Pulmonary artery endothelial cell (primary cell): ENCODE measurements at places on chromosomes 5 and 9. TPM values are rescaled to one million over a fixed set of nuclear protein-coding genes. Genes with fewer than 3 reads are reported as not detected.

GRIN1 gene
- 0.04 and 0.26 TPM in 2 replicates for total RNA-seq

DNA sequence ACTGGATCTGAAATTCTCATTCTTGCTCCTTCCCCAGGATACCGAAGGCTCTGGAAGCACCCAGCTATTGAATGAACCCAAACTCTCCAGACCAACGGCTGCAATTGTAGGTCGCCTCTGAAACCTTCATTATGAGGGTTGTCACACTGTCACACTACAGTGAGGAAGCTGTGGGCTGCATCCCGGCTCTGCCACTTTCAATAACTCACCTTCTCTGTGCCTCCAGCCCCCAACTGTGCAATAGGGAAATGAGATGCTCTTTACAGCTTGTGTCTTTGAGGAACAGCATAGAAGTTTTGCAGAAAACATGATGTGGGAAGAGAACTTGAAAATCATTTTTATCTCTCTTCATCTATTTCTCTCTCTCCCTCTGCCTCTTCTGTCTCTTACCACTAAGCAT is 69.6 kb upstream of the TGFBR1 start:
- DNase-seq, result no peak

- no peak for DNase-seq
Observed at GRCh38 chr5:98109561-98110006, 663.9 kb upstream of the RGMB start.

GRCh38 chr9:32584784-32585183 is 11.8 kb upstream of the NDUFB6 start:
- DNase-seq, result no peak

SKIC3 gene
- 124 and 138 TPM in 2 replicates for total RNA-seq

- DNase-seq, result no peak
Observed at GRCh38 chr5:178115814-178116142, 2.4 kb downstream of the N4BP3 start.

GRCh38 chr5:54384356-54384933 is 71.1 kb upstream of the HSPB3 start:
- DNase-seq, result no peak

DNA sequence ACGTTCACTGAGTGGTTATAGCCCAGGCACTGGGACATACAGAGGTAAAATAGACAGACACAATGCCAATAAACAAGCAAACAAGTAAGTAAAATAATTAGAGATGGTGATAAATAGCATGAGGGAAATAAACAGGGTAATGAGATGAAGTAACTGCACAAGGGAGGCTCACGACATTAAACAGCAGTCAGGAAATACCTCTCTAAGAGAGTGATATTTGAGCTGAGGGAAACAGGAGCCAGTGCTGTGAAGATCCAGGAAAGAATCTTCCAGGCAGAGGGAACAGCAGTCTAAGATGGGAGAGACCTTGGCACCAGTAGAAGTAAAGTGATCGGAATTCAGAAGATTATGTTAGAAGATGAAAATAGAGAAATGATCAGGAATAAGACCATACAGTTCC is 279.4 kb downstream of the HINT1 start:
- no peak for DNase-seq

KCTD16 gene
- total RNA-seq, result 0.07 and 0.13 TPM in 2 replicates

DNA sequence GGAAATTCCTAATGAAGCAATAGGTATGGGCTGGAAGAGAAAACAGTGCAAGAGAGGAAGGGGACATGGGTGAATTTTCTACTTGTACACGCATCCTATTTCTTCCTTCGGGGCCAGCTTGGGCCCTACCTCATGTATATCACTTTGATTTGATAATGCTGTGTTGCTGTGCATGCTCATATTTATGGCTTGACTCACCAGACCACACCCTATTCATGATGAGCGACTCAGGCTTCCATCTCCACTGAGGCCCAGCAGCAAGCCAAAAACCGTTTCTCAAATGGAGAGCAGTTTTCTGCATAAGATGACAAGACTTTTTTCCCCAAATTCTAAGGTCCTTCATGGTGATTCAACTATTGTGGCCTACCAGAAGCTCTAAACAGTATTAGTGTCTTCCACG is 2039.1 kb upstream of the CDH9 start:
- no peak for DNase-seq

DNA sequence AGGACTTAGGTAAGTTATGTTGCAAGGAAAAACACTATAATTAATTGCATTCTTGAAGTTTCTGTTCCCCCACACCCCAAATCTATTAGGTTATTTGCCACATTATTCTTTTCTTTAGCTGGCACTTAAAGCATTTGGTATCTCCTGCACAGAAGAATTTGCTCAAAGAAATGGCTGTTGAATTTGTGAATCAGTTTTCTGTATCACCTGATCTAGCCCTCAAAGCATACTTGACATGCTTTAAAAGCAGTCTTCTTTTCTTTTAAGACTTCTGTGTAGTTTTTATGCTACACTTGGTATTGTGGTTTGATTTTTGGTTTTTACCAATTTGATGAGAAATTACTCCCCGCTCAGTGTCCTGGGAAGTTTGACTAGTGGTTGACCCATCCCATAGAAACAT is 69.1 kb downstream of the RIC1 start:
- no peak for DNase-seq

DNA sequence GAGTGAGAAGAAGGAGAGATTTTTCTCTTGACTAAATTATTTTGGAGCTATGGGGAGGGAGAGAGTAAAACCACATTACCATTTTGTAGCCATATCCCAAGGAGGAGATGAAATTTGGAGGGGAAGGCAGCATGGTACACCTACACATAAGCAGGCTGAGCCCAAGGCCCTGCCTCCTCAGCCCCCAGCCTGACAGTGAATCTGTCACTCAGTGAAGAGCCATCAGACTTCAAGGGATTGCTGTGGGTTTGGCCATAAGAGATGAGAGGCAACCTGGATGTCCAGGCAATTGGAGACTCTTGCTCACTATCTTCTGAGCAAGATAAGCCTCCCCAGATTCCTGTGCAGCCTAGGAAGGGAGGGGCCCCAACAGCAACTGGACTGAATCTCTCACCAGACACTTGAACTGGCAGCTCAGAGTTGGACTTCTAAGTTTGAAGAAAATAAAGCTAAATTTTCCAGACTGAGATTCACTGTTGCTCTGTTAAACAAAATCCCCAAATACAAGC is 216.6 kb downstream of the SEMA6A start:
- no peak for DNase-seq

DNA sequence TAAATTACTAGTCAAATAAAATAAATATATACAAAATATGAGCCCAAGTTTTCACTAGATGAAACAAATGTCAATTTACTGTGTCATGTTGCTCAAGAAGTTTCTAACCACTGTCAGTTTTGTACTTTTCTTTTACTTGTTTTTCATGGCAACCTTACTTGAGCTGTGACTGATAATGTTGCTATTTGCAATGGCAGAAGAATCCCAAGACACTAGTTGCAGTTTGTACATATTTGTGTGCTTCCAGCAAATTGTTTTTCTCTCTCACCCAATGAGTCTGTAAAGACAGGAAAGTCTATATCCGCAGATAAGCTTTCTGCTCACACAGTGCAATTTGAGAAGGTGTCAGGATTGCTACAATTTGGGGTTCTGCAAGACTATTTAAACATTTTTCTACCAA is 338.6 kb upstream of the PCSK5 start:
- DNase-seq, result no peak

CRB2 gene
- total RNA-seq, result not detected in 2 replicates
